Right cardiac atrium (tissue), 5 donors: ENCODE measurements at places on chromosomes 7 and 10. TPM values are rescaled to one million over a fixed set of nuclear protein-coding genes. Genes with fewer than 3 reads are reported as not detected.

GRCh38 chr7:972676-973309 is 2.6 kb downstream of the COX19 start:
- no peak for DNase-seq

- no peak for DNase-seq
Measured at GRCh38 chr7:150738591-150739001, 1.4 kb downstream of the GIMAP5 start.

DNA sequence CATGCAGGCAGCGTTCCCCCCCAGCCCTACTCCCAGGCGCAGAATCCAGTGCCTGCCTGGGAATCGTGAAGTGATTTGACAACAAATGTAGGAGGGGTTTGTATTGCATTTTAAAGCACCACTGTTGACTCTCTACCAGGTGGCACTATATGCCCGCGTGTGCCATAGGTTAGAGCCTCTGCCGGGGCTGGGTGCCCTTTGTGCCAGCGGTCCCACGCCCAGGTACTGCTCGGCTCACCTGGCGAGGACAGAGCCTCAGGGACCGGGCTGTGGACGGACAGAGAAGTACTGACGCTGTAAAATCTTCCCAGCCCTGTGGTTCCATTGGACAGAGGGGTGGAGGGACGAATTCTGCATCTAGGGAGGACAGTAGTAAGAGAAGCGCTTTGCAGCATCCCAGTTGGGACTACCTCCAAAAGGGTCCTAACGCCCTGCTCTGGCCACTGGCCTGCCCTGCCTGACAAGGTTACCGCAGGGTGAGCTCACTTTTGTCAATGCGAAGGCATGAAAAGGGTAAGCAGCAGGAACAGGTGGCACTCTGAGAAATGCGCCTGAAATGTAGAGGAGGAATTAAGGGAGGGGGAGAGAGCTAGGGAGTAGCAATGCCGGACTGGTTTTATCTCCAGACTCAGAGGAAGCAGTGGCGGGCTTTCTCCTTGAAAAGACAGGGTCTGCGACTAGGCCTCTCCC is 788 bp upstream of the CACNA2D1 start:
- no peak for DNase-seq

GPR158 gene
- total RNA-seq = 0.18 TPM

SP4 gene
- total RNA-seq = 10.7 TPM

CD36 gene
- 460 TPM for total RNA-seq

MYPN gene
- 83.4 TPM for total RNA-seq

ADRB1 gene
- 39.5 TPM for total RNA-seq

GNAT3 gene
- total RNA-seq = not detected
